ENCODE measurements at places on chromosomes 4 and X.

- no peak for DNase-seq
These were observed 9.6 kb downstream of the PPP3CA start for GRCh38 chr4:101337688-101338087.

GRCh38 chrX:119398587-119398973 is 556 bp upstream of the SLC25A43 start:
- no peak for DNase-seq

- DNase-seq: peak; percentile 72
These were observed 87.0 kb upstream of the SCOC start for GRCh38 chr4:140286456-140286855.

DNA sequence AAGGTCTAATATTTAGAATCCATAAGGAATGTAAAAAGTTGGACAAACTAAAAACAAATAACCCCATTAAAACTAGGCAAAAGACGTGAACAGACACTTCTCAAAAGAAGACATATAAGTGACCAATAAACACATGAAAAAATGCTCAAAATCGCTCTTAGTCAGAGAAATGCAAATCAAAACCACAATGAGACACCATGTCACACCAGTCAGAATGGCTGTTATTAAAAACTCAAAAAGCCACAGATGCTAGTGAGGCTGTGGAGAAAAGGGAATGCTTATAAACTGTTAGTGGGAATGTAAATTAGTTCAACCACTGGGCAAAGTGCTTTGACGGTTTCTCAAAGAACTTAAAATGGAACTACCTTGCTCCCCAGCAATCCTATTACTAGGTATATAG is 674.3 kb upstream of the MAGEB2 start:
- no peak for DNase-seq

- DNase-seq: no peak
These were observed 45.6 kb downstream of the NSG1 start for GRCh38 chr4:4432341-4433125.

DNA sequence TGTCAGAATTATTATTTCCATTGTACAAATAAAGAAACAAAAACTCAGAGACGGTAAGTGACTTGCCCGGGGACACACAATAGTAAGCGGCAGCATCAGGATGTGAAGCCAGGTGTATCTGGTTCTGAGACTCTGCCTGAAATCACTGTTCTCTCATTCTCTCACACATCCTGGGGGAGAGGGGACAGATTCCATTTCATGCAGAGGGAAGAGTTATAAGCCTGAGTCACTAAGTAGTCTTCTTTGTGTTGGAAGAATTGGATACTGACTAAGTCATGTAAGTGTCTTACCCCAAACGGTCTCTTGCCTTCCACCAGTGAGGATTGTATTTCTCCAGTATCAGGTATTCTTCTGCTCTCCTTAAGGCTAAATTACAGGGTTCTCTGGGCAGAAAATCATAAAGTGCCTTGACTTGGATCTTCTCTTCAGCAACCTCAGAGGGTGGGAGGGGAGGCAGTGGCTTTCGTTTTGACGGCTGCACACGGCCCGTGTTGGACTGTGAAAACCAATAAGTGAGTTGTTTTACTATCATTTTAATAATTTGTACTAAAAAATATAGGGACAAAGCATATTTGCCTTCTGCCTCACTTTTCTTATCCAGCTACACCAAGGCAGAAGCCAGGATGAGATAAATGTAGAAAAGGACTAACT is 21.9 kb downstream of the TXK start:
- no peak for DNase-seq

GRCh38 chrX:44431194-44431593 is 87.7 kb upstream of the EFHC2 start:
- DNase-seq: no peak

- DNase-seq: no peak
These were observed 198.9 kb downstream of the MID1IP1 start for GRCh38 chrX:38999967-39000745.

- no peak for DNase-seq
These were observed 30.1 kb upstream of the GPRIN3 start for GRCh38 chr4:89337681-89338080.

GRCh38 chr4:144384408-144384807 is 243.9 kb upstream of the GYPA start:
- no peak for DNase-seq

DNA sequence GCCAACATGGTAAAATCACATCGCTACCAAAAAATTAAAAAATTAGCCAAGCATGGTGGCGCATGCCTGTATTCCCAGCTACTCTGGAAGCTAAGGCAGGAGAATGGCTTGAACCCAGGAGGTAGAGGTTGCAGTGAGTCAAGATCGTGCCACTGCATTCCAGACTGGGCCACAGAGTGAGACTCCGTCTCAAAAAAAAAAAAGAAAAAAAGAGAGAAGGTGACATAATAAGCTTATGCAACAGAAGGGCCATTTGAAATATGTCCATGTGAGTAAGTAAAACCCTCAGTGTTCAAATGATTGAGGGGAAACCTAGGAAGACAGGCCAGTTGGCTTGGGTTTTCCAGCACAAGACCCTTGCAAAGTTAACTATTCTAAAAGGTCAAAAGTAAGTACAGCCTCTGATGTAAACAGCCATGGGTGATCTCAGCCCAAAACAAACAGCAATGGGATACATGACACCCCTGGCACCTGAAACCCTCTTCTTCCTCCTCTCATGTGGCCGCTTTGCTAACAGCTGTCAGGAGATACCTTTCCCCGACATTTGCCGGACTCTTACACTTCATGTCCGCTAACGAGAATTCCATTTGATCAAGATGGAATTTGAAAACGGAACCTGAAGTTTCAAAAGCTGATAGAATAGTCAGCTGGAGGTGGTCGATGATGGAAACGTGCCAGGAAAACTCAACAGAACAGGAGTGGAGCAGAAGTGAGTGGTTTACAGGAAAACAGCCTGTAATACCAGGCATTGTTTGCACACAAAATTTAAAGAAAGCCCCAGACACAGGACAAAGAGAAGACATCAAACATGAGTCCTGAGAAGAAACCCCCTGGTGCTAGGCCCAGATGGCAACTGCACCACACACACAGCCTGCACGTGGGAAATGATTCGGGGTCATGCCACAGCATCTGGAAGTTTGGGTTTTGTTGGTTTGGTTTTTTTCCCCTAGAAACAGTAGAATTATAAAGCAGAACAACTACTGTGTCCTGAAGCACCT is 93.0 kb upstream of the STS start:
- DNase-seq: no peak

DNA sequence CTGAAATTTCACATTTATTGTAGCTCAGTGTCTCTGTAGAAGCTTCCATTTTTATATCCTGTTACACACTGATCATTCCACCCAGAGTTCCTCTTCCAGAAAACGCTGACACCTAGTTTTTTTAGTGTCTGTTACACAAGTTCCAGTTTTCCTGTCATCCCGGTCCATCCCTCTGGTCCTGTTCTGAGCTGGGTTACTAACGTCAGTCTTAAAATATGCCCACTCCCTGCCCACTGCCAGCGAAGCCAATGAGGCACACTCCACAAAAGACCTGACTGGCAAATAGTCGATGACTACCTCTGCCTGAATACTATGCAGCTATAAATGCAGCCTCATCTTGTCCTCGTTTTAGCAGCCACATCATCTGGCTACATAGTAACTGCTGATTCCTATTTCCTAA is 30.9 kb upstream of the DDX3X start:
- DNase-seq: no peak

GRCh38 chr4:47531241-47531953 is 46.3 kb downstream of the ATP10D start:
- DNase-seq: no peak

- peak; percentile 58 for DNase-seq
These were observed at the start of gene SLC9A7 for GRCh38 chrX:46758956-46759644. TSS of gene SLC9A7 (minus strand) at chrX:46759118. CDS start at chrX:46759029, 89 bp downstream.

DNA sequence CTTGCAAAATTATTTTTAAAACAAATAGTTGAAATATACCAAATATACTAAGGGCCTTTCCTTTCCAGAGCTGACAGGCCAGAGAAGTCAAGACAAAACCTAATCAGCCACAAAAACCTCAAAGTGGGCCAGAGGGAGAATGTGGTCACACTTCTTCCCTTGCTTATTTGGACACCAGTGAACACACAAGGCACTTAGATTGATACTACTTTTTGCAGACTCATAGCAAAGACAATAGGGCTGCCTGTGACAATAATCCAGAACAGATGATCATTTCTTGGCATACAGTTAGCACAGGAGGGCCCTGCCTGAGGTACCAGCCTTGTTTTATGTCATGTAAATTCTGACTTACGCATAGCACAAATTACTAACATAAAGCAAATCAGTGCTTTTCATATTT is 215.7 kb upstream of the NEIL3 start:
- no peak for DNase-seq

DNA sequence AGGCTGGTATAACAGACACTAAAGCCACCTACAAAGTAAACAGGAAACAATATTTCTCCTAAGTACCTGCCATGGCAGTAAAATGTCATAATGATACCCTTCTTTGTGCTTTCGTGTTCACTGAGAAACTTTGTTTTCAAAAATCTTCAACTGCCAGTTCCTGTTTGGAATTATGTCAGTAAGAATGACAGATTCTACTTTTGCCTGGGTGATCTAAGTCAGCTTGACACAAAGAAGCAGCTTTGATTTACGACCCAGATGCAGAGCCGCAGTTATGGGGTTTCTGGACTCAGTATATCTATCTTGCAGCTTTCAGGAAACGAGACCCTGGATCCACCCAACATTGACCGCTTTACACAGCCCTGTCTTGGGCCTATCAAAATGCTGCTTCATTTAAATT is 71.2 kb downstream of the SNX25 start:
- DNase-seq: no peak

DNA sequence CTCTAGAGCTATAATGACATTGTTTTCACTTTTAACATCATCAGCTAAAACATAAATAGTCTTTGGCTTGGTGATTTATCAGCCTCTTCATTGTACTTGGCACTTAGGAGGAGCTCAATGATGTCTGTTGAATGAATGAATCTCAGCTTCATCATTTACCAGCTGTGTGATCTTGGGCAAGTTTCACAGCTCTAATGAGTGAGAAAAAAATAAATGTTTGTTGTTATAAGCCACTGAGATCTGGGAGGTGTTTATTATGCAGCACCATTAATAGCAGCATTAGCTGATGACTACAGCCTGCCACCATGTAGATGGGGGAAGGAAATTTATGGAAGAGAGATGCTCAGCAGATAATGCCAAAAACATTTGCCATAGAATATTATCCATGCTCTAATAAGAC is 63.6 kb upstream of the C1QTNF7 start:
- DNase-seq: no peak

- no peak for DNase-seq
These were observed 48.2 kb downstream of the HADH start for GRCh38 chr4:108037884-108038283.

GRCh38 chrX:21438792-21439191 is 64.6 kb downstream of the CNKSR2 start:
- DNase-seq: no peak

DNA sequence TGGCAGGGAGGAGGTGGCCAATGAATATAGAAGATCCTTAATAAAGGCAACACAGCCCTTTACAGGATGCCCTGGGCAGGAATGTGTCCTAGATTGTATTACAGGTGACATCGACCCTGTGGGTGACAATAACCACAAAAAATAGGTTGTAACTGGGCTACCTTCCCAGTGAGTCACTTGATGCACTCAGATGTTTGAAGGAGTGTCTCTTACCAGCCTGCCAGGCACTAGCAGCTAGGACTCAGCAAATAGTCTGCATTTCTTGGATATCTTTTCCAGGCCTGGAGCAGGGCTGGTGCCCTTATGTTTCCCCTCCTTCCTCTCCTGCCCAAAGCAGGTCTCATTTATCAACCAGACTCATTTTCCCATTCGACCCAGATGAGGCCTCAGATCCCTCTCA is 50.9 kb upstream of the TMEM164 start:
- DNase-seq: no peak

DNA sequence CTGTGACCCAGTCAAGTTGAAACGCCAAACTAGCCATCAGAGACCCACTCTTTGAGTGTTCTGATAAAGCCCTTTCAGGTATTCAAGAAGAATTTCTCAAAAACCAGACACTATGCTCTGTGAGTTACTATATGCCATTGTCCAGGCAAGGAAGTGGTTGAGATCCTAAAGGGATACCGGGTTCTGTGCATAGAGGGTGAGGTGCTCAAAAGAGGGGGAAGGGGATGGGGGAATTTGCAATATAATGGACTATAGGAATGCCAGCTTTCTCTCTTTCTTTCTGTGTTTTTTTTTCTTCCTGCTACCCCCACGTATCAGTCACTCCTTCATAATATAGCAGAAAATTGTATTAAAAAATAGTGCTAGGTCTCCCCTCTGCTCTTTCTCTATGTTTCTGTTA is 1619.0 kb downstream of the STIM2 start:
- DNase-seq: no peak
